Stimulated activated CD8-positive, alpha-beta memory T cell treated with anti-CD3 and anti-CD28 coated beads, Interleukin-2, amount 100 ng/mL, for 1 hour (primary cell): ENCODE measurements at places on chromosomes 16 and 17.
A peak's percentile ranks its signal among the peaks of the same experiment; 100 is the strongest.

DNA sequence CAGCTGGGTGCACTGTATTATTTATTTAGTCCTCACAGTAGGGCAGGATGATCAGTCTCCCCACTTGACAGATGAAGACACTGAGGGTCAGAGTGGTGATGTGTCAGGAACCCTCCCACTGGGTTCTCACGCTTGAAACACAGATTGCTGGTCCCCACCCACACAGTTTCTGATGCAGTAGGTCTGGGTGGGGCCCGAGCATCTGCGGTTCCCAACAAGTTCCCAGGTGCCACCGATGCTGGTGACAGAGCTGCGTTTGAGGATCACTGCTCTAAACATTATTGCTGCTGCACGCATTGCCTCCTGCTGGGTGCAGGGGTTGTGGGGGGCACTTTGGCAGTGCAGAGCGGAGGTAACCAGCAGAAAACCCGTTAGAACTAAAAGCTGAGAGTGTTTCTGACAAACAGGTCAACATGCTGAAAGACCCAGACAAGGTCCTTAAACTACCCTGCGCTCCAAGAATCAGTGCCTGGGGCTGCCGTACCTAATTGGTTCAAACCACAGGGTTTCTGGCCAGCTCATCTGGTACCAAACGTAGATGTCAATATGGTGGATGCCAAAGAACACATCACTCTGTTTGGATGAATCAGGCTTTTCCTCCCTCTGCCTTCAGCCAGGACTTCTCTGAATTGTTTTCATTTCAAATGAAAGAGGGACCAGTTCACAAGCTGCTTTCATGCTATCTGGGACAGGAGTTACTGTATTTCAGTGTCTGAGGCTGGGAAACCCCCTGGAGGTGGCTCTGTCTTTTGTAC is 76.0 kb downstream of the ABCC1 start:
- no peak for DNase-seq

GRCh38 chr16:16861546-16861945 is 482.6 kb downstream of the NPIPA7 start:
- DNase-seq, result peak; percentile 22

DNA sequence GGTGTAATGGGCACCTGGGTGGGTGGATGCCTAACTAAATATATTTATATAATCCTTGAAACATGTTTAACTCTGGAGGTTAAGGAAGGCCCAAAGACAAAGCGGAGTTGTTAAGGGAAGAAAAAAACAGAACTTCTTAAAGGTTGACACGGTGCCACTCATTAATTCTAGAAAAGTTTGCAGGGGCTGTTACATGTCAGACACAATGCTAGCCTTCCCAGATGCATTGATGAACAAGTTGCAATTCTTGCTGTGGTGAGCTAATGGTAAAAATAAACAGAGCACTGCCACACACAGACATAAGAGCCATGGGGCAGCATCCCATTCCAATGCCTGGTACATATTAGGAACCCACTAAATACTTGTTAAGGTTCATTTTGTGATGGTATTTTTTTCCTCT is 109.5 kb downstream of the CDH13 start:
- DNase-seq, result no peak

DNA sequence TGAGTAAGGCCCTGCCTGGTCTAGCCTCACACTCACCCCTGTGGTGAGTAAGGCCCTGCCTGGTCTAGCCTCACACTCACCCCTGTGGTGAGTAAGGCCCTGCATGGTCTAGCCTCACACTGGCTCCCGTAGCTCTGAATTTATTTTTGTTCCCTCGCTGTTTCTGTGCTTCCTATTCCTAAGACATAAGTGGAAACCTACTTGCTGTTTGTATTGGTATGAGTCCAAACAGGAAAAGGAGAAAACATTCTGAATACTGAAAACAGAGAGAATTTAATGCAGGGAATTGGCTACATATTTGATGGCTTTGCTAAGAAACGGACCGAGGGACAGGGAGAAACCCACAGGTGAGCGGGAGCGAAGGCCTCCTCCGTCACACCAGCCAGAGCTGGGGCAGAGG is 267.8 kb downstream of the FOXL1 start:
- no peak for DNase-seq

- DNase-seq, result no peak
Measured at GRCh38 chr17:81135505-81136278, 29.6 kb upstream of the PVALEF start.

- no peak for DNase-seq
Measured at GRCh38 chr17:35790841-35791240, 4.6 kb downstream of the MMP28 start.

DNA sequence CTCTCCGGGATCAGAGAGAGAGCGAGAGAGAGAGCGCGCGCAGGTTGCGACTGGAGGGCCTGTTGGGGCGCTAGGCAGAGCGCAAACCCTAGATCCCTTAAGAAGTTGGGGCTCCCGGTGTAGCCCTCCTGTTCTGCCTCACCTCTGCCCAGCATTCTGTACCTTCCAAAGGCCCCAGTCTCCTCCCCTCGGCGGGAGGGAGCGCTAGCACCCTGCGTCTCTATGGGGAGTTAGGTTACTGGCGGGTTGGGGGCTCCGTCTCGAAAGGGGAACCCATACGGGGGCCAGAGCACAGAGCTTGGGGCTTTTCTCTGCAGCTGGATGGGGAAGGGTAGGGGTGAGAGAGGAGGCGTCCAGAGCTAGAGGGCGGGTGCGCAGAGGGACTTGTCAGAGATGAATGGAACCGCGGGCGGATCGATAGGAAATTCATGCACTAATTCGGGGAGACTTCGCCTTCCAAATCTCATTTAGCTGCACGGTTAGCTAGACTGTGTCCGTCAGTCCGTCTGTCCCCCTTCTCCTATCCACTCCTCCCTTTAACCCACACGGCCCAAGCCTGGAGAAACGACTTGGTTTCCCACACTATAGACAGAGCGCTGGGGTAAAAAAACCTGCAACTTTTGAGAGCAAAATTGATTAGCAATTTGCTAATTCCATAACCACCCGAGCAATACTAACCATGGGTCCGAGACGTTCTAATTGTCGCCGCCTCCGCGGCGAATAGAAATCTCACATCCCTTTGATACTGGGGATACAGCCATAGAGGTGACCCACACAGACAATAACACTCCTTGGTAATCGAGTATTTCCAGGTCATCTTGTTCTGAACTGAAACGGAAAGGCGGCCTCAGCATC is 693 bp upstream of the HOXB4 start:
- DNase-seq, result no peak

DNA sequence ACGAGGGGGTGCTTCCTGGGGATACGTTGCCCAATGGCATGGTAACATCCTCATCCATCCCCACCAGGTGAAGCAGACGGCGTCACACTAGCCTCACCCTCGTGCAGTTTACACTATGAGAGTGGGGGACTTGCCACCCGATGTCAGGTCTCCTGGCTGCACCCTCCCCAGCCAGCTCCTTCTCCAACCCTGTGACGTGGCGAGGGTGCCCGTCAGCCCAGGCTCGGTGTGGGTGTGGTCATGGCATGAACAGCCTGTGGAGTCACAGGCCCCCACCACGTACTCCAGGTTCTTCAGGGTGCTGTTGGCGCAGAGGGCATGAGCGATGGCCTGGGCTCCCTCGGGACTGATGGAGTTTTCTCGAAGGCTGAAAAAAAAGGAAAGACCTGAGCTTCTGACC is 28.3 kb downstream of the NLRC3 start:
- no peak for DNase-seq

- no peak for DNase-seq
Measured at GRCh38 chr17:21283482-21284318, 811 bp upstream of the MAP2K3 start.

- DNase-seq, result no peak
Measured at GRCh38 chr16:80337786-80338185, 203.0 kb upstream of the DYNLRB2 start.

- no peak for DNase-seq
Measured at GRCh38 chr17:41013606-41014005, 4.7 kb upstream of the KRTAP3-1 start.

GRCh38 chr16:24539850-24540601 is 660 bp downstream of the RBBP6 start:
- peak; percentile 23 for DNase-seq
